Mucosa of descending colon (tissue), 3 donors: ENCODE measurements at places on chromosomes 4 and X. TPM values are rescaled to one million over a fixed set of nuclear protein-coding genes. Genes with fewer than 3 reads are reported as not detected.
A peak's percentile ranks its signal among the peaks of the same experiment; 100 is the strongest.

DNA sequence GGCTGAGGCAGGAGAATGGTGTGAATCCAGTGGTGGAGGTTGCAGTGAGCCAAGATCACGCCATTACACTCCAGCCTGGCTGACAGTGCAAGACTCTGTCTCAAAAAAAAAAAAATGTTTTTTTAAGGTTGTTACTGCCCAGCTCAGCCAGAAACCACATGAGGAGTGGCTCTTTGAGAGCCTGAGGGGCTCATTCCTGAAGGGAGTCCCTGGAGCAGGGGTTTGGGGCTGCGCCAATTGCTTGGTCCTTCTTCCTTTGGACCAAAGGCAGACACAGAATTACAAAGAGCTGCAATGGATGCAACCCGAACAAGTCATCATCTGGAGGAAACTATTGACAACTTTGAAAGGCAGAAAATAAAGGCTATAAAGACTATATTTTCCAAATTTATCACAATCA, 60.6 kb upstream of the WWC2 start:
- DNase-seq, result no peak

- DNase-seq, result no peak
These were observed 35.3 kb upstream of the DCX start for GRCh38 chrX:111447298-111447697.

ALAS2 gene
- not detected for total RNA-seq

DNA sequence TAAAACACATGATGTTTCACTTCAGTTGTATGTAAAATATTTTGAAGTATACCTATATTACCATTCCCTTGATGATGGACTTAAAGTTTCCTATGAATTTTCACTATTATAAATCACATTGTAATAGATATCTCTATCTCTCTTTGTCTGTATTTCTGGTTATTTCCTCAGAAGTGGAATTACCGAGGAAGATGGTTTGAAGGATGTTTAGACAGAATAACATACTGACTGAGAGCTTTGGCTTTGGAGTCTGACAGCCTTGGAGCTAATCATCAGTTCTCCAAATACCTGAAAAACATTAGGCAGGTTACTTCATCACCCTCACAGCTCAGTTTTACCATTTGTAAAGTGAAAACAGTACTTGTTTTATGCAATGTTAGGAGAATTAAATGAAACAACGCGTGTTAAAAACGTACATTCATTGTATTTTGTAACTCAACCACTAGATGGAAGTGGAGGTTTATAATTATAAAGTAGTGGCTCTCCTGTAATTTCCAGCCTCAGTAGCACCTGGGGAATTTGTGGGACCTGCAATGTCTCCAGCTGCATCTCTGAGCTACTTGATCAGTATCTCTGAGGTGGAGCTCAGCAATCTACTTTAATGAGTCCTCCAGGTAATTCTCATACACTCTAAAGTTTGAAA, 14.3 kb downstream of the JCHAIN start:
- DNase-seq, result no peak

- DNase-seq, result no peak
These were observed 654 bp upstream of the DDIT4L start for GRCh38 chr4:100190643-100191600.

DNA sequence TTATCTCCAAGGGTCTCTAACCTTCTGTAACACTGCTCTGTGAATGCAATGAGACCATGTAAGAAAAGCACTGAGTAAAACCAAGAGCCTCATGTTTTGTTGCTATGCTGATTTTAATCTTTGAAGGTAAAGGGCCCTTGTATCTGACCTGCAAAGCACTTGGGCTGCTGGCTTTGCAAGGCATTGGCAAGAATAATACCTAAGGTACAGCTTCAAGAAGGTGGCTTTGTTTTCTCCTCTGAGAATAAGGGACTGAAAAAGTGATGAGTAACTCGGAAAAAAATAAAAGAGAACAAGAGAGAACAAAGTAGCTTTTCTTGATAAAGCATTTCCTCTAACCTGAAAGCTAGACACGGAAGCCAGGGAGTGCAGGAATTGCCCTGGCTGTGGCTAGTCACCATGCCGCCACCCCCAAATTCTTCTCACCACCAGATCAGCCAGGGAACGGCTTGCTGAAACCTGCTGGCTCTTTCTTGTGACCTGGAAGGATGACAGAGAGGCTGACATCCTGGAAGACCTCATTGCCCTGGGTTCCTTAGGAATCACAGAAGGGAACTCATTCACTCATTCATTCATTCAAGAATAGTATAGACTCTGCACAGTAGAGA, 41.8 kb upstream of the HS3ST1 start:
- DNase-seq, result no peak

DNA sequence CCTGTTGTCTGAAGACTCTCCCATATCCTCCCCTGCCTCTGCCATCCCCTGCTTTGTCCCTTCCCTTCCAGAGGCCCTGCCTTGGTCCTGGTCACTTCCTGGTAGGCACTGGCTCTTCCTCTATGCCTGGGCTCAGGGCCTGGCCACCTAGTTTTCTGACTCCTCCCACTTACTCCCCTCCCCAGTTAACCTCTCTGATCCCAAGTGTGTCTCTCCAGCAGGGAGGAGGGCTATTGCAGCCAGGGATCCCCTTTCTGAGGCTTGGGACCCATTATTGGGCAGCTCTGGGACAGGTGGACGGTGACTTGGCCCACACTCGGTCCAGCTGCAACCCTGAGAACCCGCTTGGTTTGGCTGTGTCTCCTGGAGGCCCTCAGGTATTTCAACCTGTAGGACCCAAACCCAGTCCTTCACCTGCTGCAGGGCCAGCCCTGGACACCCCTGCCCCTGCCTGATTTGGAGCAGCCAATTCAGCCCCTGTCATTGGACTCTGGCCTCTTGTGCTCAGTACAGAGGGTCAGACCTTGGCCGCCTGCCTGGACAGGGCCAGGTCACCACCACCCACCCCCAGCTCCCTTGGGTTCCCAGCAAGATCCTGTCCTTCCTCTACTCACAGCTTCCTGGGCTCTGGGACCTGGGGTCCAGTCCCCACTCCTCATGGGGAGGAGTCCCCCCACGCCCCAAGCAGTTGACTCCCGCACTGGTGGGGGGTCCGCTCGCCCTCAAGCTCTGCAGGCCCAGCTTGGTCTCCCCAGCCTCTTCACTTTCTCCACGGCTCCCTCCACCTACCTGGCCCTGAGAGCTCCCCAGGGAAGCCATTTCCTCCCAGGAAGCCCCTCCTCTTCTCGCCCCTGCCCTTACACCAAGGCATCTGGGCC, 1.1 kb upstream of the SH3BP2 start:
- peak; percentile 49 for DNase-seq

DNA sequence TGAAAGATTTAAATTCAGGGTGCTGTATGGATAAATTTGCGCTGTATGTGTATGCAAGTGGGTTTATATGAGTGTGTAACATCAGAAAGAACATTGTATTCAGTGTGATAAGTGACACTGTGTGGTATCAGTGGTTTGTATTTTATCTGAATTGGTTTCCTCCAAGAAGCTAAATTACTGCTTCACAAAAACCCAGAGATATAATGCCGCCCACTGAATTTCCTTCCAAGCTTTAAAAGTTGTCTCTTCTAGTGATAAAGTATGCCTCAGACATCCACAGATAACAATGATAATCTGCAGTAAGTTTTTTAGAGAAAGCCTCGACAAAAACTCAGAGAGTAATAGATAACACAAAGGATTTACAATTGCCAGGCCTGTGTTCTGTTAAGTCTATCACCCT, 710.6 kb upstream of the HS3ST1 start:
- no peak for DNase-seq

DNA sequence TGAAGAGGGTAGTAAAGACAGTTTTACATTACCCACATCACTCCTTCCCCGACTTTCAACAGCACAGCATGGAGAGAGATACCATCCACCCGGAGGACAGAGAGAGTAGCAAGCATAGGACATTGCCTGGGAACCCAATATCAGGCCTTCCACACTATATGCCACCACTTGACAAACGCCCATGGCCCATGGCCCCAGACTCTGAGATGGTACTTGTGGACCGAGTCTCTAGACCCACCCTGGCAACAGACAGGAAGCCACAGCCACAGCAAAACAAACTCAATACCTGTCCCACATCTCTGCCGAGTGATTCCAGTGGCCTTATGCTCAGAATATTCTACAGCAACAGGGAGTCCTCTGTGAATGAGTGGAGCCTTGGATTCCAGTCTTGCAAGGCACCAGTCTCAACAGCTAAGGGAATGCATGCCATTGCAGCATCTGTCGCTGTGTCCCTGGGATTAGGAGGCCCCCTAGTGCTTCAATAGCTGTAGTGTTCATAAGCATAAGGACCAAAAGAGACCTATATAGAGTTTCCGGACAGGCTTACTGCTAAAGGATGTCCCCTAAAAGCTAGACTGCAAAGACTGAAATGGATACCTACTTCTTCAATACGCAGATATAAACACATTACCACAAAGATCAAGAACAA, 14.7 kb upstream of the CT55 start:
- peak; percentile 26 for DNase-seq
